ENCODE measurements at places on chromosomes 6 and 20.

GRCh38 chr6:54881067-54881730 lies 34.6 kb downstream of the FAM83B start:
- no peak for DNase-seq

DNA sequence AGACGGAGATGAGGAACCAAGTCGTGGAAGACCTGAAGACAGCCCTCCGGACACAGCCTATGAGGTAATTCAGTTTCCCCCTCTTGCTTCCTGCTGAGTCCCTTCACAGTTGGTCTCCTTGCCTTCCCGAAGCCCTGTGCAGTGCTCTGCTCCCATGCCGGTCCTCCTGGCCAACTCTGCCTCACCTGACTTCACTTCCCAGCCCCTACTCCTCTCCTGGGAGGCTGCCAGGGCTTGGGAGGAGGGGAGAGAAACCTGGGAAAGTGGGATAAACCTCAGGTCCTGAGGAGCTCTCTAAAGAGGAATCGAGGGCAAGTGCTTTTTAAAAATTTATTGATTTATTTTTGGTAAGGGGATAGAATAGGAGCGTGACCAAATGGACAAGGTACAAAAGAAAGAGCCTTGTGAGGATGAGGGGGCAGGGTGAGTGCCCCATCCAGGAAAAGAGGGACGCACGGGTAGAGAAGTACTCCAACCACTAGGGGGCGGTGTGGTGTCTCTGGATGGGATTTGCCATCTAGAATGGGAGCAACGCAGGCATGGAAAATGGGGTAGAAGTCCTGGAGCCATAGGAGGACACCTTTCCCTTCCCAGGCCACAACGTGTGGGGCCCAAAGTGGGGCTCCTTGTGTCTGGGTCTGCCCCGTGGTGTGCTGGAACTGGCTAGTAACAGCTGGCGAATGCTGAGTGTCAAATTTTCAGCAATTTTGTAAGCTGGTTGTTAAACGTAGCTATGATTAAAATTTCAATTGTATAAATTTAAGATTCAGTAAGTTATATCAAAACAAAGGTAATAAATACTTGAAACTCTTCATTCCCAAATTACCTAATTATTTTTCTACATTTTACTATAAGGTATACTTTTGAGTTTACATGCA lies 69.0 kb downstream of the MOCS1 start:
- peak; percentile 55 for DNase-seq

DNA sequence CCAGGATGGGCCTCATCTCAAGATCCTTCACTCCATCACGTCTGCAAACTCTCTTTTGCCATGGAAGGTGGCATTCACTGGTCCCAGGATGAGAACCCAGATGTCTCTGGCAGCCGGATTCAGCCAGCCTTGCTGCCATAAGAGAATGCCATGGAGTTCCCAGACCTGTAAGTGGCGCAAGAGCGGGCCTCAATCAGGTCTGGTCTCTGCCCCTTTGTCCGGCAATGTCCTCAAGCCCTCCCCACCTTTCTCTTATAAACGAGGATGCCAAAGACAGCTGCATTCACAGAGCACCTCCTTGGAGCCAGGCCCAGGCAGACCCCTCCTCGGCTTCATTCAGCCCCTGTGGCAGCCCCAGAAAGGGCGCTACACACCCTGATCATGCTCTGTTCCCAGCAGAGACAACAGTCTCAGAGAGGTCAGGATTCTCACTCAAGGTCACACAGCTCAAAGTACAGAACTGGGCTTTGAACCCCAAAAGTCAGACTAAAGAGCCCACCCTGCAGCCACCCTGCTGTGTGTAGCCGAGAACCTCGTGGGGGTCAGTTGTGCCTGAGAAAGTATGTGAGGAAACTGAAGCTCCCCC lies 263.7 kb downstream of the TAF4 start:
- no peak for DNase-seq

DNA sequence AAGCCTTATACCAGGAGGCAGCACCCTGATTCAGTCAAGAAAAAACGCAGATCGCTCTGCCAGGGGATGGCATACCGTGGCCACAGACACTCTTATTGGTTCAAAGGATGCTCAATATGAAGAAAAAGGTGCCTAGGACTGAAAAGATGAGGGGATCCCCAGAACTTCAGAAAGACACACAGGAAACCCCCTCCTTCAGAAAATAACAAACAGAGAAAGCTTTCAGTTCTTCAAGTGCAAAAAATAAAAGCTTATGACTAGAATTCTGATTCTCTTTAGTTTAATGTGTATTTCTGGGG lies 17.7 kb upstream of the MYB start:
- DNase-seq = no peak

GRCh38 chr6:167479901-167480648 lies 155.2 kb downstream of the TTLL2 start:
- DNase-seq = peak; percentile 53

- DNase-seq = peak; percentile 48
Observed at GRCh38 chr20:61437280-61438206, 185.5 kb downstream of the CDH4 start.

- DNase-seq = no peak
Observed at GRCh38 chr6:32397252-32397920, 9.6 kb downstream of the BTNL2 start.

DNA sequence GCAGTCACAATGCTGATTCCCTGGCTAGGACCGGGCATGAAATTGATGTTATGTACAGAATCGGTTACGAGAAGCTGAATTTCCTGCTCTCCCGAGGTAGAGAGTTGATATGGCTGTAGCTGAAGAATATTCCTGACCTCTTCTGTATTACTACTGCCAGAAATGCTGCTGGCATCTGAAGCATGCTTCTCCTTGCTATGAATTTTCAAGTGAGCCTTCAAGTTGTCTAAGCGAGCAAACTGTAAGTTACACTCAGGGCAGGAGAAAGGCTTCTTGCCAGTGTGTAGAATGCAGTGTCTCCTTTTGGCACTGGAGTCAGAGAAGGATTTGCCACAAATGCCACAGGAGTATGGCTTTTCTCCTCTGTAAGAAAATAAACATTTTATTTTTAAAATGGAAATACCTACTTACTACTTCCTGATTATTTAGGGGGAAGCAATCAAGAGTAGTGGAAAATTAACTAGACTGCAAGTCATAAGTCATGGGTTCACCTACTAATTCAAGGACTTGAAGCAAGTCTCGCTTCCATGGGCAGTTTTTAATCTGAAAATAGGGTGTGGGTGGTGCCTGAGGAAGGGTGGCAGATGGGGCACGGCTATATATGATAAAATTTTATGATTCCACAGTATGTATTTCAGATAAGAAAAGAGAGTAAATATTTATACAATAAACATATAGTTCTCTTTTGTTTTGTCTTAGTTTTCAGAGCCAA lies 10.8 kb upstream of the MICAL1 start:
- no peak for DNase-seq

- no peak for DNase-seq
Observed at GRCh38 chr6:15892369-15892768, 229.5 kb upstream of the DTNBP1 start.

DNA sequence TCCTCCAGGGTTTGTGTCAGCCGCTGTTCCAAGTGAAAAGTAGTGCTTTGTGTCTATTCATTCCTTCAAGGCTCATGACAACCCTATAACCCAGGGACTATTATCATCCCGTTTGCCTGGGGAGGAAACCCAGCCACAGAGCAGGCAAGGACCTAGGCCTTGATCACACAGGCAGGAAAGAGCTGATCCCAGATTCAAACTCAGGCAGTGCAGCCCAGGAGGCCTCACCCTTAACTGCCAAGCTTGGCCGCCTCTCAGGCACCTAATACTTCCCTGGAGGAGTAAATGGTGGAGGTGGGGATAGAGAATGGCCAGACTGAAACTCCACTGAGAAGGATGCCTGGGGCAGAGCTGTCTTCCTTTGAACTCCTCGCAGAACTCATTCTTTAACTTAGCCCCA lies 215.1 kb upstream of the QKI start:
- no peak for DNase-seq

DNA sequence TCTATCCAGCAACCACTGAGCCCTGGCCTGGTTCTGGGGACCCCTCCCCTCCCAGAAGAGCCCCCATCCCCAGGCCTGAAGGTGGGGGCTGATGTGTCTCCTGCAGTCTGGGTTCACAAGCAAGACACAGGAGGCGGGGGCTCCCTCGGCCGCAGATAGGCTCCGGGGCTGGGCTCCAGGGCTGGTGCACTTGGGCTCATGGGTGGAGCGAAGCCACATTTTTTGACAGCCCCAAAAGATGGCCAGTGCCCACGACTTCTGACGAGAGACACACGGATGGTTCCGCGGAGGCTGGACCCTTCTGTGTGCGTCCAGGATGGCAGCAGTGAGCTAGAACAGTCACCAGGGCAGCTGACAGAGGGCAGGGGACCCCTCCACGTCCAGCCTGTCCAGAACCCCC lies 57.1 kb upstream of the GATA5 start:
- DNase-seq = no peak

- DNase-seq = no peak
Observed at GRCh38 chr6:106143665-106144064, 57.5 kb downstream of the PRDM1 start.

DNA sequence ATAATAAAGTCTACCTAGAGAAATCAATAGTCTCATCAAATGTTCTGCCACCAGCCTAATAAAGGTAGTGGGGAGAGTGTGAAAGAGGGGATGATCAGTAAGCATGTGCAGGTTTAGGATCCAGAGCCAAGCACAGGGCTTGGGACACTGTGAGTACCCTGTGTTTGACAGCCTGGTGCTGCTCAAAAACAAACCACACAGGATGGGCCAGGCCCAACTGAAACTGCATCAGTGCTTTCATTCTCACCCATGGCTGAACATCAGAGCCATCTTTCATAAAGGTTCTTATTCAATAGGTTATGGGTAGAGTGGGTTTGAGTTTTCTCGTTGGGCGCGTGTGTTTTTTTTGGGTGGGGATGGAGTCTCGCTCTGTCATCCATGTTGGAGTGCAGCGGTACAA lies 87.3 kb upstream of the NHSL1 start:
- no peak for DNase-seq

DNA sequence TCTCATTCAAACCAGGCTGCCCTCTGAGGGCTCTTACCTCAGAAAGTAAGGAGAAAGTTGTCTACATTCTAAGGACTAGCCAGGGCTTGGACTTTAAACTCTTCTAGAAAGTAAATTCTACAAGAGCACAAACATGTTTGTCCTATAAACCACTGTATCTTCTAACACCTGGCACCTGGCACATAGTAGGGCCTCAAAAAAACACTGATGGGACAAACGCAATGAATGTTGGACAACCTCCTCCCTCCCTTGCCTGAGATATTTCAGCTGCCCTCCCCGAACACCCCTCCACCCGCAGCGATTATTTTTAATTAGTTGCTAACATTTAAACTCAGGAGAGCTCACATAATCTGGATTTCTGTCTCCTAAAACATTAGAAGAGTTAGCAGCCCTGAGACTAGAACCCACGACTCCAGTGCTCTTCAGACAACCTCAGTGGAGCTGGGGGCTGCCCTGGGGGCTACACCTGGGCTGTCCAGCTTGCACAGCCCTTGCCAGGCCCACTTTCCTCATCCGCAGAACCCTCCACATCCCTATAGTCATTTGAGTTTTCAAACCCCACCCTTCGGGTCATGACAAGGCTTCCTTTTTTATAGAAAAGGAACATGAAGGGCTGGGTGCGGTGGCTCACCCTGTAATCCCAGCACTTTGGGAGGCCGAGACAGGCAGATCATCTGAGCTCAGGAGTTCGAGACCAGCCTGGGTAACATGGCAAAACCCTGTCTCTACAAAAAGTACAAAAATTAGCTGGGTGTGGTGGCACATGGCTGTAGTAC lies 4.9 kb downstream of the HCK start:
- DNase-seq = no peak

- no peak for DNase-seq
Observed at GRCh38 chr6:142015011-142015410, 117.7 kb upstream of the GJE1 start.

DNA sequence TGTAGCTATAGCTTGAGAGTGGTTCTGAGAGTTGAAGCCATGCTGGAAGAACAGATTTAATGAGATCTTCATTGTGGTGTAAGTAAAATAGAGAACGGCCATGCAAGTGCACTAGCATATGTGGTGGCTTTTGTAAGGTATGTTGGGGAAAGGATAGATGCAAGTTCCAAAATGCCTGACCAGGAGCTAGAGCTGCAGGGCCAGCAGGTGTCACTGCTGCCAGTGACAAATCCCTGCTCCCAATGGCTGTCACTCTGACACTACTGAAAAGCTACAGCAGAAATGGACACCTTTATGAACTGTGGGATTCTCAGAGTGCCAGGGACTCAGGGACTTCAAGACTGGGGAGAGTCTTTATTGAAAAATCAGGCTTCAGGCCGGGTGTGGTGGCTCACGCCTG lies 23.1 kb upstream of the VIP start:
- DNase-seq = no peak

GRCh38 chr20:33560026-33560425 lies 70.1 kb downstream of the CBFA2T2 start:
- no peak for DNase-seq

DNA sequence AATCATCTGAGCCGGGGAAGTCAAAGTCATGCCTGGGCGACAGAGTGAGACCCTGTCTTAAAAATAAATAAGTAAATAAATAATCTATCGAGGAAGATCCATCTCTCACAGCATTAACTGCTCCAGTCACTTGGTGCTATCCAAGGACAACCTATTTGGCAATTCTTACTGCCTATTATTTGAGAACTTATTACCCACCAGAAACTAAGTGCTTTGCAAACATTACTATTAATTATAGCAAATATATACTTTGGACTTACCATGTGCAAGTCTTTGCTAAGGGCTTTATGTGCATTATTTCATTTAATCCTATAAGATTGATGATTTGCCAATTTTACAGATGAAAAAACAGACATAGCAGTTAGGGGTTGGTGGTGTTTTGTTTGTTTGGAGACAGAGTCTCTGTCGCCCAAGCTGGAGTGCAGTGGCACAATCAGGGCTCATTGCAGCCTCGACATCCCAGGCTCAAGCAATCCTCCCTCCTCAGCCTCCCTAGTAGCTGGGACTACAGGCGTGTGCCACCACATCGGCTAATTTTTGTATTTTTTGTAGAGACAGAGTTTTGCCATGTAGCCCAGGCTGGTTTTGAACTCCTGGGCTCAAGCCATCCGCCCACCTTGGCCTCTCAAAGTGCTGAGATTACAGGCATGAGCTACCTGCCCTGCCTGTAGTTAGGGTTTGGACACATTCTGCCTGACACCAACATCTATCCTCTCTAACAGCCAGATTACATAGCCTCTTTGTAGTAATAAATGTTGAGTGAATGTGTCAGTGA lies 933 bp upstream of the APOM start:
- DNase-seq = no peak

GRCh38 chr6:87421576-87421975 lies 13.8 kb downstream of the CFAP206 start:
- peak; percentile 24 for DNase-seq

All from eye (tissue), 1 donor.